ENCODE measurements at places on chromosomes 7 and 10.

DNA sequence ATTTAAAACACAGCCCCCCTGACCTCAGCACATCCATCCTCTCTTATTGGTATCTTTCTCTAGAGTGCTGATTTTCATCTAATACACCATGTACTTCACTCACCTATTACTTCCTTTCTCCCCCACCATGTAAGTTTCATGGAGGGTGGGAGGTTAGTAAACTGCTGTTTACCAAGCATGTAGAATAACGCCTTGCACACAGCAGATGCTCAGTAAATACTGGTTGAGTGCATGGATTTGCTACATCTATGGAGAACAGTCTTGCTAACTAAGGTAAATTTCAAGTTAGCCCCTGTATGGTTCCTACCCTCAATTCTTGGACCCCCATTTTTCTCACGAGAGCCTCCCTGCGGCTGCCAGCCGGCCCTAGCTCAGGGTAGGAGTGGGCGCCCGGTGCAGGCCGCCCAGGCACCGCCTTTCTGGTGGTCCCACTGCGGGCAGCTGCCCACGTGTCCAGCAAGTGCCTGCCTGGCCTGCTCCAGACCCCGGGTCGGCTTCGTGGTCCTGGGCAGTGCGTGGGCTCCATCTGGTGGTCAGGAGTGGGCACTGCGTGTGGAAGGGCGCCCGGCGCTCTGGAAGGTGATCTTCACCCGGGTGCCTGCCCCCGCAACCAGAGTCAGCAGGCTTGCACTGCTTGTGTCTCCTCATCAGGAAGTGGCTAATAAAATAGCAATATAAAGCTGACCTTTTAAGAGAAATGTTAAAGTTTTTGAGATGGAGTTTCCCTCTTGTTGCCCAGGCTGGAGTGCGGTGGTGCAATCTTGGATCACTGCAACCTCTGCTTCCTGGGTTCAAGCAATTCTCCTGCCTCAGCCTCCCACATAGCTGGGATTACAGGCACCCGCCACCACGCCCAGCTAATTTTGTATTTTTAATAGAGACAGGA, 63.4 kb upstream of the DNAJB6 start:
- DNase-seq, result no peak

DNA sequence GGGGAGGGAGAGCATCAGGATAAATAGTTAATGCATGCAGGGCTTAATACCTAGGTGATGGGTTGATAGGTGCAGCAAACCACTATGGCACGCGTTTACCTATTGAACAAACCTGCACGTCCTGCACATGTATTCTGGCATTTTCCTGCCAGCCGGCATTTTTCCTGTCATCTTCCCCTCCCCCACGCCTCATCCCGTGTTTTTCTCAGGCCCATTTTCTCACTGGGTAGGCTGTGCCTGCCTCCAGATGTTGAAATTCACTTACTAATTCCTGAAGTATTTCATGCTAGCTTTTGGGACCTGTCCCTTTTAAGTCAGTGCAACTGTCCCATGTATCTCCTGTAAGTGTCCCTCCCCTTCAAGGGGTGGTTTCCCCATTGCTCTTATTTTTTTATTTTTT, 220.3 kb upstream of the NPY start:
- no peak for DNase-seq

DNA sequence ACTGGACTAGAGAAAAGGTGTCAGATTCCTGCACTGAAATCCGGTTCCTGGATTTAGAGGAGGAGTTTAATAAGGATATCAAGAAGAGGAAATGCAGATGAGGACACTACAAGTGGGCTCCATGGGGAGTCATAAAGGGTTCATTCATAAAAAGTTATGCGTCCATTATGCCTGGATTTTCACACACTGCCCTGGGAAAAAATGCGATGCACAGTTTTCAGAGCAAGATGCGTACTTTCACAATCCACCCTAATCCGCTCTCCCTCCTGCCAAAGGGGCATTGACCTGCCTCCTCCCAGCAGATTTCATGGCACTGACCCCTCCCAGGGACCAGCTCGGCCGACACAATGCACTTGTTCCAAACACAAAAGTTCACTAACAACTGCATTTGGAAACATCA, 42.2 kb upstream of the OPALIN start:
- no peak for DNase-seq

DNA sequence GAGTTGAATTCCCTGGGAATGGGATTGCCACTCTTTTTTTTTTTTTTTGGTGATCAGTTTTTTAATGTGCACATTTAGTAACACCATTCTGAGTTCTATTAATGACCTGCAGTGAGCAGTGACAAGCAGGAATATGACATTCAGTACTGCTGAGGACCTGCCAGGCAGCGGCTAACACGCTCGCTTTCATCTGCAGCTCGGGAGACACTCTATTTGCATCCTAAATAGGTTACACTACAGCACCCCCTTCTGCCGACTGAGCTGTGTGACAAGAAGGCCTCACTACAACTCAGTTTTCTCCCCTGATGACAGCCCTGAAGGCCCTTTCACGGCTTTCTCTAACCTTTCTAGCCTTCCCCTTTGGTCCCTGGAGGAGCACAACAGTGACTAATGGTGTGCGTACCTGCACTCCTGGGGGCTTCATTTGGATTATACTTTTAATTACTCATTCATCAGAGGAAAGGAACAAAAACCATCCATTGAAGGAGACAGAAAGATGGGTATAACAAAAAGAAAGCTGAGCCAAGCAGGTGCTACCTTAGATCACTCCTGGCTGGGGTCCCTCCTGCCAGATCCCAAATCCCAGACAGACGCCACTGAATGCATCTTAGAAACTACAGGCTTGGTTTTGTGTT, 872.4 kb downstream of the LRMDA start:
- no peak for DNase-seq

GRCh38 chr7:28348636-28349035, 63.7 kb upstream of the CREB5 start:
- no peak for DNase-seq

DNA sequence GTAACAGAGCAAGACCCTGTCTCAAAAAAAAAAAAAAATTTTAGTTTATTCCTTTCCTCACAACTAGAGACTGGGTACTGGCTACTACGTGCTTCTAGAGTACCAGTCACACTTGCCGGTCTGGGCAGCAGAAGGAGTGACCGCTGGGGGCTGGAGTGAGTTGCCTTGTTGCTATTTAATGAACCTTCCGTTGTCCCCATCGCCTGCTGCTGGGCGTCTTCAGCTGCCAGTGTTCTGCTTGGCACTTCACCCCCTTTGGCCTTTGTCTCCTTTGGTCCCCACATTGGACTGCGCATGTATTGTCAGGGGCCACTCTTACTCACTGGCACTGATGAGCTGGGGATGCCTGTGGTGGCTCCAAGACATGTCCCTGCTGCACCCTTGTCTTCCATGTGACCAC, 110.6 kb downstream of the CLEC2L start:
- DNase-seq, result no peak

- no peak for DNase-seq
Measured at GRCh38 chr7:140696680-140697446, at the start of gene NDUFB2. Gene NDUFB2 (plus strand): TSS chr7:140696708. CDS start chr7:140696745, 37 bp downstream.

DNA sequence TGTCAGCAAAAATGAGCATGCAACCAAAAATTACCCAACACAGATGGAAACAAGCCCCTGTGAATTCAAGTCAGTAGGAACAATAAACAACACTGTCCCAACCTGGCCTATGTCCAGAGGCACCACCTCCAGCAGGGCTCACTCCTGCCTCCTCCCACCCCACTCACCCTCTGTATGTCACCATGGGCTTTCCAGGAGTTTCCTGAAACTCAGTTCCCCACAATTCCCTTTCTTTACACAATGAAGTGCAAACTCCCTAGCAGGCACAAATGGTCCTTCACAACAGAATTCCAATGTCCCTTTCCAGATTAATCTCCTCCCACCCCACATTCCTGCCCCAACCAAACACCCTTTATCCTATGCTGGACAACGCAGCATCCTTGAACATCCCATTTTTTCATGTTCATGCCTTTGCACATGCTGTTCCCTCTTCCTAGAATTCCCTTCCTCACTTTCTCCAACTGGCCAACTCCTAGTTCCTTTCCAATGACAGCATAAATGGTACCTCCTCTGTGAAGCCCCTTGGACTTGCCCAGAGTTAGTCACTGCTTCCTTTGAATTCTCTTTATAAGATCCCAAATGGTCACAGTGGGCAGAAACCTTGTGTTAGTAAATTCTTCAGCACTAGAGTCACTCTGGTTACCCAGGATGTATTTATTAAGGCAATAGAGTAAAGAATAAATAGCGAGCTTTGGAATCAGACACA, 157.5 kb downstream of the SLIT1 start:
- DNase-seq, result no peak

DNA sequence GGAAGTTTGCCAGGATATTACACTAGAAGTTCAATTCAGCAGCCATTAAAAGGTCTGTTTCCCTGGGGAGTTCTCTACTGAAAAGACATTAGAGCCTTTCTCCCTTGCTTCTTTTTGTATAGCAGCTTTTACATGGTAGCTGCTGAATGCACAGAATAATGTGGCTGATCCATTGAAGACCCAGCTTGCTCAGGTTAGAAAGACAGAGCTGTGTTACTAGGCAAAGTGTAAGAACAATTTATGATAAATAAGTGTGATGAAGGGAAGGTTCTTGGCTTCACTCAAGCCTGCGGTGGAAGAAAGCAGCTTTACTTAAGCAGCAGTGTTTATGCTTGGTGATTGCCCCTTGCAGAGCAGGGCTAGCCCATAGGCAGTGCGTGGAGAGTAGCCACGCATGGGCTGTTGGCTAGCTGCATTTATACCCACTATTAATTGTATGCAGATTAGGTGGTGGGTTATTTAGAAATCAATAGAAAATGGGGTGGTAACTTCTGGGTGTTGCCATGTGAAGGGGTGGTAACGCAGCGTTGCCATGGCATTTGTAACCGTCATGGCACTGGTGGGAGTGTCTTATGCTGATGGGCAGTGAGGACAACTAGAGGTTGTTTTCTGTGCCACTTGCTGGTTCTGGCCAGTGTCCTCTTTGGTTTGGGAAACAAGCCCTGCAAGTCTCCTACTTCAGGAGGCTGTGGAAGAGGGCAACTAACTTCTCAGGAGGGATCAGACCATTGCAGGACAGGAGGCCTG, 942.9 kb downstream of the NRG3 start:
- DNase-seq, result no peak

- no peak for DNase-seq
Measured at GRCh38 chr7:129311429-129311828, 86.6 kb downstream of the AHCYL2 start.

DNA sequence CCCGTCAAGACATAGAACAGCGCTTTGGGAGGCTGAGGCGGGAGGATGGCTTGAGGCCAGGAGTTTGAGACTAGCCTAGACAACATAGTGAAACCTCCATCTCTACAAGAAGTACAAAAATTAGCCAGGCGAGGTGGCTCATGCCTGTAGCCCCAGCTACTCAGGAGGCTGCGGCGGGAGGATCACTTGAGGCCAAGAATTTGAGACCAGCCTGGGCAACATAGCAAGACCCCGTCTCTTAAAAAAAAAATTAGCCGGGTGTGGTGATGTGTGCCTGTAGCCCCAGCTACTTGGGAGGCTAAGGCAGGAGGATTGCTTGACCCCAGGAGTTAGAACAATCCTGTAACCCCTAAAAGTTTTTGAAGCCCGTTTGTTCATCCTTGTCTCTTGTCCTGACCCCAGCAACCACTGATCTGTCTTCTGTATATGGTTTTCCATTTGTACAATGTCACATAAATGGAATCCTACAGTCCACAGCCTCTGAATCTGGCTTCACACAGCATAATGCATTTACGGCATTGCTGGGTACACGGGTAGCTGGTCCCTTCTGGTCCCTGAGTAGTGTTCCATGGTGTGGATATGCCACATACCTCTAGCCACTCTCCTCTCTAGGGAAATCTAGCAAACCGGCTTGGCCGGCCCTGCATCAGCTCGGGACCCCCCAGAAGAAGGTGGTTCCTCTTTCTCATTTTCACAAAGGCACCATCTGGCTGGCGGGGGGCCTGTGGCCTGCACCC, 8.4 kb downstream of the GTF2IRD1 start:
- DNase-seq, result no peak

DNA sequence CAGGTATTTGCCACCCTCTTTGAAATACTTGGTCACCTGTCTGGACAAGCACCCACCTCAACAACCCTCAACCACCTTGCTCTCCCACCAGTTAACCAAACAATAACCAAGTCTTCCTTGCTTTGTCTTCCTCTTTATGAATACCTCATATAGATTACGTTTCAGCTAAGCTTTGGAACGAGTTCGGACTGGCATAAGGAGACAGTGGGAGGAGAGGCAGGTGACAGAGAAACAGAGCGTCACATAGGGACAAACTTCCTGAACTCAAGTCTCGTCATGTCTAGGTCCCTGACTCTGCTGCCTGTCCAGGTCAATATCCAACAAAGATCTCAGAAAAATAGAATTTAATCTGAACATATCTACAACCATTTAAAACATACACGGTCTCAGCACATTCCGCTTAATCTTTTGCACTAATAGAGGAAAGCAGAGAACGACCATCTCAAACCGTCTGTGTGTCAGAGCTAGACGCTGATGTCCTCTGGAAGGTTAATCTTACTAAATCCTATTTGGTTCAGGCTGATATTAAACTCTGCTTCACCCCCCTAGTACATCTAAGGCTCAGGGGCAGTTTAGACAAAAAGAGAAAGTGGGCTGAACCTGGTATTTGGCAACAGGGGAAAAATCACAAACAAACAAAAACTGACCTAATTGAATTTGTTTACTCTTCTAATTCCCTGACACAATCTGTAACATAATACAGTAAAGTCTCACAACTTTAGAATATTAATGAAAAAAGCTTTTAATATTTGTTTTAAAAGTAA, 26.4 kb upstream of the SVOPL start:
- no peak for DNase-seq

- DNase-seq, result no peak
Measured at GRCh38 chr7:153170287-153170686, 410.7 kb downstream of the ACTR3B start.

DNA sequence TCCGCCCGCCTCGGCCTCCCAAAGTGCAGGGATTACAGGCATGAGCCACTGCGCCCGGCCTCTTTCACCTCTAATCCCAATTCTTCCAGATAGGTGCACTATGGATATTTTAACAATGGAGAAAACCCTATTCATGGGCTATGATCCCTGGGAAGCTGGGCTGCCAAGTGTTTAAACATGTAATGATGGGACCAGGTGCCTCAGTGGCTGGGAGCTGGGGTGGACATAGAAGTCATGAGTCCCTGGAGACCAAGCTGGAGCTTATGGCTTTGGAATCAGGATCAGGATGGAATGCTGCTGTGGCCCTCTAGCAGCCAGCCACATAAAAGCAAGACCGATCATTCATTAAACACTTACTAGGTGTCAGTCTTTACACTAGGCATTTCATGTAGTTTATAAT, 41.8 kb upstream of the IGFBP3 start:
- no peak for DNase-seq

DNA sequence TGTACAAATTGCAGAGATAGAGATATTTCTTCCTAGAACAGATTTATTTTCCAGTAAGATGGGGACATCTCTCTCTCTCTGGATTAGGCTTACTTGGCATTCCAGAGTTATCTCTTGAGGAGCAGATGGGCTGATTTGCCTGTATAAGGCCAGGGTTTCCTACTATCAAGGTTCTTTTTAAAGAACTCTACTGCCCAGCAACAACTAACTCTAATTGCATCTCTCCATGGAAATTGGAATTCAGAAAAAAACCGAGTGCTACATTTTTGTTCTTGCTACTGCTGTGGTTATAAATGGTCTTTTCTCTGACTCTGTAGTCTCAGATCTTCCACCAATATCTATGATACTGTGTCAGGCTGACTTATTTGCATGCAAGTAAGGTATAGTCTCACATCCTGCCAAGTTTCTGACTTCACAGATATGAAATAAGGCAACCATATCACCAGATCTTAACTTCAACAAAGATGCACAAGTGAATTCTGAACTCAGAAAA, 161.1 kb downstream of the CRPPA start:
- no peak for DNase-seq

Data from SIG-M5 (cell line).